ENCODE measurements at places on chromosomes 4 and X. TPM values are rescaled to one million over a fixed set of nuclear protein-coding genes. Genes with fewer than 3 reads are reported as not detected.

Gene IGSF1
- 23.6 TPM for polyA plus RNA-seq

Gene NAT8L
- polyA plus RNA-seq = 5.6 TPM

DNA sequence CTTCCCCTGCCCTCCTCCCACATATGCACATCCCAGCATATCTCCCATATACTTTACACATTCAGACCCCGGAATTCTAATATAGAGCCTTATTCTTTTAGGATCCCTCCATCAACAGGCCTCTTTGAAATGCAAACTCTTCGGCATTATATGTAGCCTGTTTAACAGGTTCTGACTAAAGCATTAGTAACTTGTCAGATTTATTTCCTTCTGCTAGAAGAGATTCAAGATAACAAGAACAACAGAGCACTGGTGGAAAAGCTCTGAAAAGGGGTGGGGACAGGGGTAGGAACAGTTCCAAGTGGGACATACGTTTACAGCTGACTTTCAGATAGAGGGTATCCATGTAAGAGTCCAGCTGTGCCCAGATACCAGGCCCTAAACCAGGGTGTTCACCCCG, 31.7 kb upstream of the PRPS1 start:
- no peak for DNase-seq

DNA sequence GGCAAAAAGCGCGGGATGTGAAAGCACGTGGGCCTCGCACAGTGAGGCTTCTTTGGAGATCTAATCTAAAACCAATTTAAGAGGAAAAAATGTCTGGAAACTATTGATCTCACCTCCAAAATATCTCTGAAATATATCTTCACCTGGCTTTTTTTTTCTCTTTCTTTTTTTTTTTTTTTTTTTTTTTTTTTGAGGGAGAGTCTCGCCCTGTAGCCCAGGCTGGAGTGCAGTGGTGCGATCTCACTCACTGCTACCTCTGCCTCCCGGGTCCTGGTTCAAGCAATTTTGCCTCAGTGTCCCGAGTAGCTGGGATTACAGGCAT, 383 bp upstream of the ZMAT1 start:
- no peak for DNase-seq

Gene GPR143
- 12.8 TPM for polyA plus RNA-seq

DNA sequence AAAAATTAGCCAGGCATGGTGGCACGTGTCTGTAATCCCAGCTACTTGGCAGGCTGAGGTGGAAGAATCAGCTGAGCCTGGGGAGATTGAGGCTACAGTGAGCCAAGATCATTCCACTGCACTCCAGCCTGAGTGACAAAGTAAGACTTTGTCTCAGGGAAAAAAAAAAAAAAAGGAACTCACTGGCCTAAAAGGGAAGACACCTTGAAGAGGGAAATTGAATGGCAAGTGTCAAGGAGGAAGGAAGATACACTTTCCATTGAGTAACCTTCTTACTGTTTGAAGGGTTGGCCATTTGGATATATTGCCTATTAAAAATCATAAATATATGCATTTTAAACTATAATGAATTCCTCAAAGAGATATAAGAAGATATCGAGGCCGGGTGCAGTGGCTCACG, 147.5 kb upstream of the FAM241A start:
- no peak for DNase-seq

Gene SPP1
- polyA plus RNA-seq = 347 TPM

- DNase-seq = no peak
Observed at GRCh38 chrX:11188664-11189063, 77.5 kb downstream of the HCCS start.

GRCh38 chr4:41602113-41602512, 64.2 kb downstream of the LIMCH1 start:
- no peak for DNase-seq

- peak; percentile 78 for DNase-seq
Observed at GRCh38 chr4:25013756-25014661, 16.7 kb downstream of the LGI2 start.

DNA sequence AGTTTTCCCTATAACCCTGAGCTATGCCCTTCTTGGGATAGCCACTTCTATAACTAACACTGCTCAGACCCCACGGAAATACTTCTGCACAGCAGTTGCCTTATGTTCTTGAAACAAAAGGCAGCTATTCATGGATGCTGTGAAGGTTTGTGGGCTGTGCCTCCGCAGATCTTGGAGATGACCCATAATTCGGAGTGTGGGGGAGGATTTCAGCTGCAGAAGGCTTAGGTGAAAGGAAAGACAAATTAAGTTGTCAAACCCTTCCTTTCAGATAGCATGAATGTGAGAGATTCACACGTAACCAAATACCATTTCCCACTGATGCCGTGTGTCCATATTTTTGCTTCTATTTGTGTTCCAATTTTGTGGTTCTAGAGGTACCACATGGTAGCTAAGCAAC, 38.1 kb upstream of the NYX start:
- no peak for DNase-seq

Gene TMPRSS11B
- not detected for polyA plus RNA-seq

DNA sequence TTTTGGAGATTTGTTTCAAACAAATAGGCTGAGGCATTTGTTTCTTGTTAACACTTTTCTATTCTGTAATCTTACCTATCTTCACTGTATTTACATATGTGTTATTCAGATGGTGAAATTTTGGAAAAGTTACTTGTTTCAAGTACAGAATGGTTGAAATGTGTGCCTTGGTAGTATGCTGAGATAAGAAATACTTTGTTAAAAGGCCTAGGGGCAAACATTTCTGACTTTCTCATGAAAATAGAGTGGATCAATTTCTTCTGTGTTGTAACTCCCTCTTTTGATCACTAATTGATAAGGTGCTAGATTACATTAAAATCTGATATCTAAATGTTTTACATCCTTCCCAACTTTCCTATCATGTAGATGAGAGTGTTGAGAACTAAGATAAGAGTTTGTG, 18.1 kb downstream of the USO1 start:
- DNase-seq = no peak

Gene RHOH
- 0.67 TPM for polyA plus RNA-seq

Gene TMEM144
- 5.6 TPM for polyA plus RNA-seq

GRCh38 chr4:186699298-186699697, 24.4 kb downstream of the FAT1 start:
- DNase-seq = no peak

- no peak for DNase-seq
Observed at GRCh38 chr4:38138363-38138762, 178.2 kb downstream of the PTTG2 start.

DNA sequence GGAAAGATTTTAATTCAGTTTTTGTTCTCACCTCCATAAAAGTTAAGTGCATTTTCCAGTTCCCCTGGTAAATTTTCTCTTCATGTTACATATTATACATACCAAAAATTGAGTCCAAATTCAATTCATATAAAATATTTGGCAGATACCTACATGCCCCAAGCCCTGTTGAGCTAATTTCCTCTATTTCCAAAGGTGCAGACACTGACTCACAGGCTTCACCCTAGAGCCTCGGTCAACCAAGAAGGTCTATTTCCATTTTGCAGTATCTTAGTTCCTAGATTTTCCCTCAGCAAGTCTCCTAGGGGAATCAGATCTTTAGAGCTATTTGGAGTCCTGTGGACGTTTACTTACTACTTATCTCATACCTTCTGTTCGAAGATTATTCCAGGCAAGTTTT, 174.4 kb downstream of the TSPAN5 start:
- no peak for DNase-seq

- DNase-seq = no peak
Observed at GRCh38 chr4:147847751-147848590, 116.1 kb downstream of the ARHGAP10 start.

- no peak for DNase-seq
Observed at GRCh38 chr4:2335729-2336101, 73.8 kb upstream of the MXD4 start.

DNA sequence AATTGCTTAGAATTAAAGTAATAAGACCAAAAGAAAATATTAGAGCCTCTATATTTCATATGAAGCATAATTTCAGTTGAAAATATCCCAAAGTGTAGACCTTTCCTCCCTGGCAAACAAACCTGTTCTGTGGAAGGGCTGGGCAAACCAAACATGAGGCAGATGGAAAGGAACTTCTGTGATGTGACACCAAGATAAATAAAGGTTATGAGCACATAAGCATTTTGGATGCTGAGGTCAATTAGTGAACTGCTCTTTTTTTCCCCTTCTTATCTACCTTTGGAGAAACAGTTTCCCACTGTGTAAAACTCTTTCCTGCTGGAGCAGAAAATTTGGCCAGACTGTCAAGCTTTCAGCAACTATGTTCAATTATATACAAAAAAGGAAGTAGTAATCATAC, 109.6 kb upstream of the STIM2 start:
- DNase-seq = no peak

Gene EIF1AX
- 92.6 TPM for polyA plus RNA-seq

- DNase-seq = no peak
Observed at GRCh38 chrX:8729811-8730210, 2.1 kb downstream of the ANOS1 start.

DNA sequence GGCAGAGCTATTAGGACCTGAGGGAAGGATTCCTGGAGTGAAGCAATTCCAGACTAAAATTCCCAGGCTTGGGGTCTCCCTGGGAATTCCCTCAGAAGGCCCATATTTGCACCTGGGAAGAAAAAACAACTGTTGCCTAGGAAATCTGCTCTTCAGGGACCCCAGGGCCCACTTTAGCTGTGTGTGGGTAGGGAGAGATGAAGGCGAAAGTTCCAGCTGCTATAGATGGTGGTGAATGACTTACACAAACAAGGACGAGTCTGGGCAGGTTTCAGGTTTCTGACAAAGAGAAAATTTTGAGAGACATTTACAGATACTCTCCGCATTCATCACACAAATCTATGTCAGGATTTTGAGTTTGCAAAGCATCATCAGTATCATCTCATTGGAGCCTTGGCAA, 126.1 kb downstream of the GPC3 start:
- DNase-seq = no peak

DNA sequence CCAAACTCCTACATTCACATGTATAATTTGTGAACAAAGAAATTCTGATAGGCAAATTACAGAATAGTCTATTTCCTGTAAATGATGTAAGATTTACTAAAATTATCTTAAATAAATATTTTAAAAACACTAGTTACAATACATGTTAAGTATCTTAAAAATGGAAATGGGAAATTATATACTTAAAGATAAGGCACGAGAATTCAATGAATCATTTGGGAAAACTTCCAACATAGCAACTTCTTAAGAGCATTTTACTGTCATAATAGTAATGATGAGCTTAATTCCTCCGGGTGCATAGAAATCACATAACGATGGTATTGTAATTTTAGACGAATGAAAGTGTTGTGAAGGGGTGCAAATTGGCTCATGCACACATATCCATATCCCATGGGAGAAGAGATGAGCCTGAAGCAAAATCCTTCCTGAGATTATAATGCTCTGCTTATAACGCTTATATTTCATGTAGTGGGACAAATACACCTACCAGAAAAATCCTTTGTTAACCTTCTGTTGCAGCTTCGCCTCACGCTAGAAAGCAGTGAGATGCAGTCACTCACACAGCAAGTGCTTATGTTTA, 873.5 kb downstream of the PDHA2 start:
- DNase-seq = no peak

DNA sequence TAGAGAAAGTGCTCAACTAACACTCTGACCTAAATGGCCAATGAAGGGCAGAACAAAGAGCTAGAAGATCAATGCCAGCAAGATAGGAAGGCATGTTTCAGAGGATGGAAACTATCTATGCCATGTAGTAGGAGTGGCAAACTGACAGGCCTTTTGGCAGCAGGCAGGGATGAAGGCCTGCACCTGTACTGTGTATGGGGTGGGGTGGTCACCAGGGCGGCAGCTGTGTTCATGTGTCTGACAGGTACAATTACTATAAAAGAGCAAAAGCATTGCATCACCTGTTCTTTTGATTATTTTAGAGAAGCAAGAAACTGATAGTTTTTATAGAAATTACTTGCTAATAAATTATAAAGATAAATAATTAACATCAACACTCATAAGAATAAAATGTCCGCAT, 239.1 kb downstream of the CAMK2D start:
- no peak for DNase-seq

Gene DKK2
- polyA plus RNA-seq = 1.9 TPM

DNA sequence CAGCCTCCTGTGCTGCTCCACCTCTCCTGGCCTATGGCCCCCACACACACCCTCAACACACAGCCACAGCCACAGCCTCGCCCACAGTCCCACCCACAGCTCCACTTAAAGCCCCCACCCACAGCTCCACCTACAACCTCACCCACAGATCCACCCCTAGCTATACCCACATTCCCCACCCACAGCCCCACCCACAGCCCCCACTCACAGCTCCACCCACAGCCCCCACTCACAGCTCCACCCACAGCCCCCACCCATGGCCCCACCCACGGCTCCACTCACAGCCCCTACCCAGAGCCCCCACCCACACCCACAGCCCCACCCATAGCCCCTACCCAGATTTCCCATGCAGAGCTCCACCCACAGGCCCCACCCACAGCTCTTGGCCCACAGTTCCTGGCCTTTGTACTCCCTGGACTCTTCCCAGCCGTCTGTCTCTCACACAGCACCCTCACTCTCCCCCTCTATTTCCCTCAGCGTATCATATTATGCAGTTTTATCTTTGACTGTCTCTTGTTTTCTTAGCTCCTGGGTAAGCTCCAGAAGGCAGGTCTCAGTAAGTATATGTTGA, 322.5 kb downstream of the EVC2 start:
- no peak for DNase-seq

Gene PCSK1N
- 10.4 TPM for polyA plus RNA-seq

DNA sequence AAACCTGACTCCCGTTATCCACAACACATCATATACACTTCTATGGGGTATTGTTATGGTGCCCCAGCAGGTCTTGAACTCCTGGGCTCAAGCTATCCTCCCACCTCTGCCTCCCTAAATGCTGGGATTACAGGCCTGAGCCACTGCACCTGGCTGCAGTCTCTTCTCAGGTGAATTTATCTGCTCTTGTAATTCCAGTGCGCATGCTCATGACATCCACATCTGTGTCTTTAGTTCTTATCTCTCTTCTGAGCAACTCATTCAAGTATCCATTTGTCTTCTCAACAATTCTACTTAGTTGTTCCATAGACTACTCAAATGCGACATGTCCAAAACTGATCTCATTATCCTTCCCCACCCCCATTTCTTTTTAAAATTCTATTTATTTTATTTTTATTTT, 20.5 kb upstream of the MID2 start:
- no peak for DNase-seq

- no peak for DNase-seq
Observed at GRCh38 chrX:130299279-130300009, 30.7 kb upstream of the ZNF280C start.

Gene PPP4R3C
- not detected for polyA plus RNA-seq

DNA sequence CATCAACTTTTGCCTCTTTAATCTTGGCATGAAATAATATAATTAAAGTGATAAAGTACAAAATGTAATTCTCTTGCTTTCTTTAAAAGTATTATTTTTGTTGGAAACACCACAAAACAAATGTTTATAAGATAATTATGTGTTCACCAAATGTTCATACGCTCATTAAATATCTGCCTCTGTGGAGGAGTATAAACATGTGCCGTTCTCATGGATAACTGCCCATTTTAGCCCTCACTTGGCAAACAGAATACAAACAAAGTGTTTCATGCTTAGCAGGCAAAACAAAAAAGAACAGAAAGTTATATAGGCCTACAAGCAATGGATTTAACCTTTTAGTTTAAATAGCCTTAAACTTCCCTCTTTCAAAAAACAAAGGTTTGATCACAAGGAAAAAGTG, 800.5 kb upstream of the DIAPH2 start:
- DNase-seq = no peak

Gene NLGN3
- polyA plus RNA-seq = 4.4 TPM

Gene TRIML2
- polyA plus RNA-seq = not detected

All from right renal cortex interstitium (tissue), 3 donors.